Stimulated activated CD4-positive, alpha-beta T cell treated with anti-CD3 and anti-CD28 coated beads, TNF-alpha, amount 100 ng/mL, for 24 hours (primary cell): ENCODE measurements at places on chromosomes 1 and 21.

GRCh38 chr1:221344693-221345092, 397.2 kb downstream of the DUSP10 start:
- no peak for DNase-seq

- DNase-seq, result no peak
These were observed 118.5 kb downstream of the UCHL5 start for GRCh38 chr1:192940658-192941057.

DNA sequence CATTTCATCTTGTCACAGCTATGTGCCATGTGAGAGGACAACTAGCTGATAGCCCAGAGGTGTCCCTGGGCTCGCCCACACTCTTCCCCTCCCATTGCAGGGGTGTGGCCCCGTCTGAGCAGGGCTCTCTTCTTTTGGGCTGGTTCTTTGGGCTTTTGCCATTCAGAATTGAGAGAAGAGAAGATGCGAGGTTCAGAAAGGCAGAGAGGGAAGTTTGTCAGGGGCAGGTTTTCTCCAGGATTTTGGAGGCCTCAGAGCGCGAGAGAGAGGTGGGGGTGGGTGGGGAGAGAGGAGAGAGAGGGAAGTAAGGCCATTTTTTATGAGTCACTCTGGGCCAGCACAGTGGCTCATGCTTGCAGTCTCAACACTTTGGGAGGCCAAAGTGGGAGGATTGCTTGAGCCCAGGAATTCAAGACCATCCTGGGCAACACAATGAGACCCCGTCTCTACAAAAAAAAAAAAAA, 5.2 kb downstream of the IFI6 start:
- DNase-seq, result no peak

GRCh38 chr1:243729956-243730355, 120.1 kb downstream of the AKT3 start:
- DNase-seq, result no peak

DNA sequence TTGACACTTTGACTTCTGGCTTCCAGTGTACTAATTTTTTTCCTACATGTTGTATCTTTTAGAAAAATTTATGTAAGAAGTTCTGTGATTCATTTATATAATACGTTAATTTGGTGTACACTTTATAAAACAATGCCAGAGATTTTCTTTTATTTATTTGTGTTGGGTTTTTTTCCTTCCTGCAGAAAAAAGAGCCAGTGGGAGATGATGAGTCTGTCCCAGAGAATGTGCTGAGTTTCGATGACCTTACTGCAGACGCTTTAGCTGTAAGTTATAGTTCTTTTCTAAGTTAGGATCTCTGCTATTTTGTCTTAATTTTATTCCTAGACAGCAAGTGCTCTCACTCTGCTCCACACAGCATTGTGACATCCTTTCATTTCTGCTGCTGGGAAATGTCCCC, 14.4 kb downstream of the SARS1 start:
- no peak for DNase-seq

DNA sequence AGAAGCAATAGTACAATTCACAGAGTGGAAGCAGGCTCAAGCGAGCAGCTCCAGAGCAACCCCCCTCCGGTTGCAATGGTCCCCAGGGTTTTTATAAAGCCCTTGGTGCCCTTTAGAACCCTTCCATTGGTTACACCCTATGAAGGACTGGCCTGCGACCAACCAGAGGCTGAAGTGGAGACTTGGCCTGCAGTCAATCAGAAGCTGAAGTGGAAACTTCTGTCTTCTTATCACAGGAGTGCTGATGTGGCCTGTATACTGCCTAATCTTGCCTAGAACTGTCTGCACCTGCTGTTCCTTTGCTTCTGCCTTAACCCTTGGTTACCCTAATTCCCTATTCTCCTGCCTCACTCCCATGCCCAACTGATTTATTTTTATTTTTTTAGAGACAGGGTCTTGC, 15.4 kb upstream of the FRRS1 start:
- no peak for DNase-seq

DNA sequence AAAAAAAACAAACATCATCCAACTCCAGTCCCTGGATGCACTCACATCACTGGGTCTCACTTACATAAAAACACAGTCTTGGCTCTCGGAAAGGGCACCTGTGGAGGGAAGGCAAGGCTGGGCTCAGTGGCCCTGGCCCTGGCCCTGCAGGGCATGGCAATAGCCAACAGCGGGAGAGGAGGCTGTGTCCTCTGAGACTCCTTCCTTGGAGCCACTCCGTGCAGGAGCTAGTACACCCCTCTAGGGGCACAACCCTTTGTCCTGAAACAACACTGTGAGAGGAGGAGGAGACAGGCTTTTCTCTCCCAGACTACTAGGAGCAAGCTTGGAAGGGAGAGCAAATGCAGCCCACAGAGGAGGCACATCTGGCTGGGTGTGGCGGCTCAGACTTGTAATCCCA, 28.0 kb downstream of the URB1 start:
- DNase-seq, result no peak

GRCh38 chr1:75136195-75136815, 2.1 kb downstream of the LHX8 start:
- DNase-seq, result no peak

DNA sequence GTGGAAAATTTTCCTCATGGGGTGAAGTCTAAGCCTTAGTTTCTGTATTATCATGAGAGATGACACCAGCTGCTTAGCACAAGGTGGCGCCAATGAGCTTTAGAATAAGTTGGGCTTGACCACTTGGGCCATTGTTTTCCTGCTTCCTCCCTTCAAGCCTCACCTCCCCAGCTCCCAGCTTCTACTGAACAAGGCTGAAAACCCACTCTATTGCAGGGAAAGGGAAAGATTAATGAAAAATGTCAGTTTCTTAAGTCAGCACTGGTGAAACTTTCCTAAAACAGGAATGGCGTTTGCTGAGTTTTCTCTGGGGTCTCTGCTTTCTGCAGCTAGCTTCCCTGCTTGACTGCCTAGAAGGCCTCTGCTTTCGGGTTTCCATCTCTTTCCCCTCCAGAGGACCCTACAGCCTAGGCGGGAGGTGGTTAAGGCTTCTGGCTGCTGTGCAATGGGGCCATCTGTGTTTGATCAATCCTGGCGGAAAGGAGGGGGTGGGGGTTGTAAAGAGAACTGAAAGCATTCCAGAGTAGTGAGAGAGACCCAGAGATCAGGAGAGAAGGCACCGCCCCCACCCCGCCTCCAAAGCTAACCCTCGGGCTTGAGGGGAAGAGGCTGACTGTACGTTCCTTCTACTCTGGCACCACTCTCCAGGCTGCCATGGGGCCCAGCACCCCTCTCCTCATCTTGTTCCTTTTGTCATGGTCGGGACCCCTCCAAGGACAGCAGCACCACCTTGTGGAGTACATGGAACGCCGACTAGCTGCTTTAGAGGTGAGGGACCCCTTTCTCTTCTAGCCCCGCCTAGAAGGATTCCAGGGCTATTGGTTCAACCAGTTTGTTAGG, at the start of gene OLFML3:
OLFML3 (plus strand) TSS at position 612 of the 840 bp plus-strand sequence; CDS start at position 655, 43 bp downstream.
- peak; percentile 46 for DNase-seq

GRCh38 chr1:182595641-182596240, 6.7 kb upstream of the RNASEL start:
- peak; percentile 44 for DNase-seq

GRCh38 chr1:206049293-206049692, 3.7 kb upstream of the RHEX start:
- no peak for DNase-seq

DNA sequence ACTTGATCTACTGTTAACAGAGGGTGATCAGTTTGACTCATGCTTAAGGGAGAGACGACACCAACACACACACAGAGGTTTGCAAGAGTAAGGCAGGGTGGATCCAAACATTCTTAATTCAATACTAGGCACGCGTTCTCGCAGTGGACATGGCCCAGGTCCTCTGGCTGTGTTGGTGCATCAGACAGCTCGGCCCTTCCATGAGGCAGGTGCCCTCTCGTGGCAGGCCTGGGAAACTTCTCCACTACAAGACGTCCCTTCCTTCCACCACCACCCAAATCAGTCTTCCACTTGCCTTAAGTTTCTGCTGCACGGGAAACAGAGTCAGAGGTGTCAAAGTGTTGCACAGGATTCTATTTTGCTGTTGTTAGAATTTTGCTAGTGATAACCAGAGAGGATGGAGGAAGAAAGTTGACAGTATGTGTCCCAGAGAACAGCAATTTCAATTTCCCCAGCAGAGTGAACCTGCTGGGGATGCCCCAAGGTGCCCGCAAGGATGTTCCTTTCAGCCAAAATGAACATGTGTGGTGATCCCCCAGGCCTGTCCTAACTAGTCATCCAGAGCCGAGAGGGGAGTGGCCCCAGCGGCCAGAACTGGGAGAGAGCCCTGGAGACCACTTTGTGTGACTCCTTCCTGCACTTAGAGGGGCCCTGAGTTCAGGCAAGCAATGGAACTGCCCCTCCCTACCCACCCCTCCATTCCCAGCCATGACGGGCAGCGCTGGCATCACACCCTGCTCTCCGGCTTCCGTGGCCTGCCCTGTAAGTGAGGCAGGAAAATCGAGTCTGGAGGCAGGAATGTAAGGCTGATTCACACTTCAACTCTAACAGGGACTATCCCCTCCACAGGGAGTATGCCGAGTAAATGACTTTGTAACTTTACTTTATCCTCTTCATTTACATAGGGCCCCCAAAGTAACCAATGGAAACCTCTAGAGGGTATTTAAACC, 34.8 kb downstream of the MX1 start:
- peak; percentile 27 for DNase-seq

DNA sequence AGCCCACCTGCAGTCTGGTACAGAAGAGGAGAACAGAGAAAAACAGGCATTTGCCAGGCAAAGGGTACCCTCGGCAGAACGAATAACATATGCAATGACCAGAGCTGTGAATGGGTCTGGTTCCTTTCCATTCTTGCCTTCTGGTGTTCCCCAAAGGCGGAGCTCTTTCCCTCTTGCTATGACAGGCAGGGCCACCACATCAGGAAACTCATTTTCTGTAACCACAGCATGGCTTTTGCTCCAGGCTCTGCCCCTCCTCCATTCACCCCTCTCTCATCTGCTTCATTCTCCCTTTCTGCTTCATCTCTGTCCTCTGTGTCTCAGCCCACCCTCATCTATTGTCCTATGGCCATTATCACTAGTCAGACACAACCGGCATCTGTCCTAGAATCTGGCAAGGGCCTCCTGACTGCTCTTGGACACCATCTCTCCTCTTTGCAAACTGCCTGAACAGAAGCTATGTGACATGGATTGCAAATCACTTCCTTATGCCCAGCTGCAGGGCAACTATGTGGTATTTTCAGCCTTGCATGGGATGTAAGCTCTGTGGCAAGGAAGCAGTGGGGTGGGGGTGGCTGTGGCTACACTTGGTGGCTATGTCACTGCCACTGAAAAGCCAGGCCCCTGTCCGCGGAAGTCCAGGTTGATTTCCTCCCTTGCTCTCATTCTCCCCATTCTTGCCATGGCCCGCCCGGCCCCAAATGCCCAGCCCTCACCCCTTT, 78.8 kb upstream of the ABCD3 start:
- no peak for DNase-seq

DNA sequence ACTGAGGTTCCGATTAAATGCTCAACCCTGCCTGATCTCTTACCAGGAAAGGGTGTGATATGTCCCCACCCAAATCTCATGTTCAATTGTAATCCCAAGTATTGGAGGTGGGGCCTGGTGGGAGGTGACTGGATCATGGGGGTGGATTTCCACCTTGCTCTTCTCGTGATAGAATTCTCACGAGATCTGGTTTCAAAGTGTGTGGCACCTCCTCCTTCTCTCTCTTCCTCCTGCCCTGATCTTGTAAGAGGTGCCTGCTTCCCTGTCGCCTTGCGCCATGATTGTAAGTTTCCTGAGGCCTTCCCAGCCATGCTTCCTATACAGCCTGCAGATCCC, 34.9 kb downstream of the RSPH1 start:
- DNase-seq, result no peak

GRCh38 chr1:186605762-186606350, 74.4 kb downstream of the PTGS2 start:
- no peak for DNase-seq

DNA sequence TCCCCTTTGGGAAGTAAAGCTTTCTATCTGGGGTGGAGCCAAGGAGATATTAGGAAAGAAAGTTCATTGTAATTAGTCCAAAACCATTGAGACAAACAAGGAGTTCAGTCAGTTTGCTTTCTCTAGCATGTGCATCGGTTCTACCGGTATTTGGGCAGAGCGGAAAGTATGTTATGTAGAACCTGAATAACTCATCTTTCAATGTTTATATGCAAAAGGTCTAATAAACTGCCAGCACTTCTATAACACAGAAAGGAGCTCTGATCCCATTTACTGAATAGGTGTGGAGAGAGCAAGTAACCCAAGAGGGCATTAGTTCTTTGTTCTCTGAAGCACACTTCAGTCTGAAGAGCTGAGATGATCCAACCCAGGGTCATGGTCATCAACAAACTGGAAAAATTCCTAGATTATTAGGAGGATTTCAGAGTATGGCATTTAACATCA, 3.5 kb downstream of the TGFB2 start:
- no peak for DNase-seq

DNA sequence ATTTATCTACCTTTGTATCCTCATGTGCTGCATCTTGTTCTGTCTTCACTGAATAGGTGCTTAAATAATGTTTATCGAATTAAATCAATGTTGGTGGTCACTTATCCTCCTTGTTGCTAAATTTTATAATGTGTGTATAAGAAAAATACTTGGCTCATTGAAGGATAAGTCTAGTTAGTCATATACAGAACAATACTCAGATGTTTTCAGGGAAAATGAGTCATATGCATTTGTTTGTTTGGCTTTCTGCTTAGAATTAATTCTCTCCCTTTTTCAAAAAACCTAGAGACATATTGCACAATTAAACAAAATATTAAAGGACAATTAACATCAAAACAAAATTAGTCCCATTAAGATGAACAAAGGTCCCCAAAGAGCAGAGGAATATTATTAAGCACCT, 89.0 kb downstream of the UBE2U start:
- no peak for DNase-seq

DNA sequence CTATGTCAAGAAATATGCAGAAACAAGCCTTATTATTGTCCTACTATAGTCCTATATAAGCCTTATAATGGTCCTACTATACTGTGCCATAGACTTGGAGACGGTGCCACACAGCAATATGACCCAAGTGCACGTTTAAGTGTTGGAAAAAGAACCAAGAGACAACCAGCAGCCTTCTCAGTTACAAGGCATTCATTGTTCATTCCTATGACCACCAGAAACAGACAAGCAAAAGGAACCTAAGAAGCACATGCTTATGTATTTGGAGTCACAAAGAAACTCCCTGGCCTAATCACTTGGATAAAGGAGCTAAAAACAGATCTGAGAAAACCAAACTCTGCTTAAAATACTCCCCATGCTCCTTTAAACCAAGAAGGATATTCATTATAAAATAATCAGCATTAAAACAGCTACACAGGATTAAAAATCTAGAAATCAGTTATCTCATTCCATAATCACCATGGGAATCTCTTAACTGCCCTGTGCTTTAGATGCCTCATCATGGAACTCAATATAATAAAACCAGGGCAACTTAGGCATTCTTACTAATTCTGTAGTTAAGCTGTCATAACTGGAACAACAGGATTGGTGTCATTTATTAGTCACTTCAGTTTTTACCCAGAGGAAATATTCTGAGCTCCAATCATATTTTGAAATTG, 7.0 kb downstream of the COLGALT2 start:
- no peak for DNase-seq

DNA sequence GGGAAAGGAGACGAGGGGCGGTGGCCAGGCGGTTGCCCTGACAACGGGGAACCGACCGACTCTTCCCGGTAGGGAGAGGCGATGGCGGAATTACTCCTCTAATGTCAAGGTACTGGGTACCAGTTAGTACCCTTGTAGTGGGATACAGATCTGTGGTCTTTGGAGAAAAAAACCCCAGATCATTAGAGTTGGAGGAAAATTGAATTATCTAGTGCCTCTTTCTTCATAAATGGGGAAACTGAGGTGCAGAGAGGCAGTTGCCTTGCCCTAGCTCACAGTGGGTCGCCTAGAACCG, 545 bp upstream of the PEF1 start:
- no peak for DNase-seq

- DNase-seq, result no peak
These were observed 114.0 kb downstream of the KCNN3 start for GRCh38 chr1:154755858-154756730.
